ENCODE measurements at places on chromosomes 5 and 9.
A peak's percentile ranks its signal among the peaks of the same experiment; 100 is the strongest.

DNA sequence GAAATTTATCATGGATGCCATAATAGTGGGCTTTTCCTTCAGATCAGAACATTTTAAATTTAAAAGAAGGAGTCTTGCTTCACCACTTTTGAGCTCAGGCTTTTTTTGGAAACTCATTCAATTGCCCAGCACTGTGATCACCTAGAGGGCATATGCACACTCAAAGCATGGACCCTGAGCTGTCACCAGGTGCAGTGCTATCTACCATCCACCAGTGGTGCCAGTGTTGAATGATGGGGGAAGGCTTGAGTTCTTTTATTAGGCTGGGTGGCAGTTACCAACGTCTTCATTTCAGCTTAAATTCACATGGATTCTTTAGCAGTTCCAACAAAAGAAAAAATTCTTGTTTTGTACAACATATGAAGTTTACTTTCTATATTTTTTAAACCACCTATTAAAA lies 164.1 kb downstream of the CFAP90 start:
- DNase-seq, result no peak

GRCh38 chr5:52922384-52922783 lies 66.8 kb upstream of the ITGA2 start:
- DNase-seq, result no peak

DNA sequence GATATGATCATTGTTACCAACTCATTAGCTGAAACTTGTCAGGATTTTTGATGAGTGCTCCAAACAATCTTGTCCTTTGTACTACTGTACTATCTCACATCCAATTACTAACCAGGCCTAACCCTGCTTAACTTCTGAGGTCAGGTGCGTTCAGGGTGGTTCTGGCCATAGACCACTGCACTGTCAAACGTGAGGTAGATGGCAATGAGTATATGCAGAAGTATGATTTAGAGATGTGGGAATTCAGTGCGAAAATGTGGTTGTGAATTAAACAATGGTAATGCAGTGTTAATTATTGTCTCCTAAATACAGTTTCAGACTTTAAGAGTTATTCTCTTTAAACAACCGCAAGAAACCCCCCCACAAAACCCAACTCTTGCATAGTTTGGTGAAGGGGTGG lies 86.5 kb downstream of the ANKRD55 start:
- no peak for DNase-seq

- DNase-seq, result no peak
Observed at GRCh38 chr5:143274952-143275351, 128.5 kb downstream of the NR3C1 start.

DNA sequence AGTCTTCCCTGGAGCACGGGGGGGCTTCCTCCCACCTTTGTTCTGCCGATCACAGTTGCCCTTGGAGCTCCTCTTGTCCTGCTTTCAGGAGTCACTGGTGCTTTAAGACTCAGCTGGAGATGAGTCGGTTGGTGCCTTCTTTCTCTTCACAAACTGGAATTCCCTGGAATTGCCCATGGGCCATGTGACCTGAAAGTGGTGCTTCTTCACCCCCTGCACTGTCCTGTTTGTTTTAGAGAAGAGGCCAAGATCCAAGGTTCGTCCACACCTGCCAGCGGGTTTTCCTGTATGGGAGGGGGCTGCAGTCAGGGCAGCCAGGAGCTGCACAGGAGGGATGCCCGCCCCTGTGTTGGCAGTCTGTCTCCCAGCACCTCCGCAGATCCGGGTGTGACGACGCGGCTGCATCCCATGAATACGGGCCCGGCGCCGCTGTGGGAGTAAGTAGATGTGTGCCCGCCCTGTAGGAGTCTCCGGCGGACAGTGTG lies 9.5 kb upstream of the MRPS2 start:
- DNase-seq, result no peak

- no peak for DNase-seq
Observed at GRCh38 chr9:124799274-124800006, 22.5 kb downstream of the OLFML2A start.

DNA sequence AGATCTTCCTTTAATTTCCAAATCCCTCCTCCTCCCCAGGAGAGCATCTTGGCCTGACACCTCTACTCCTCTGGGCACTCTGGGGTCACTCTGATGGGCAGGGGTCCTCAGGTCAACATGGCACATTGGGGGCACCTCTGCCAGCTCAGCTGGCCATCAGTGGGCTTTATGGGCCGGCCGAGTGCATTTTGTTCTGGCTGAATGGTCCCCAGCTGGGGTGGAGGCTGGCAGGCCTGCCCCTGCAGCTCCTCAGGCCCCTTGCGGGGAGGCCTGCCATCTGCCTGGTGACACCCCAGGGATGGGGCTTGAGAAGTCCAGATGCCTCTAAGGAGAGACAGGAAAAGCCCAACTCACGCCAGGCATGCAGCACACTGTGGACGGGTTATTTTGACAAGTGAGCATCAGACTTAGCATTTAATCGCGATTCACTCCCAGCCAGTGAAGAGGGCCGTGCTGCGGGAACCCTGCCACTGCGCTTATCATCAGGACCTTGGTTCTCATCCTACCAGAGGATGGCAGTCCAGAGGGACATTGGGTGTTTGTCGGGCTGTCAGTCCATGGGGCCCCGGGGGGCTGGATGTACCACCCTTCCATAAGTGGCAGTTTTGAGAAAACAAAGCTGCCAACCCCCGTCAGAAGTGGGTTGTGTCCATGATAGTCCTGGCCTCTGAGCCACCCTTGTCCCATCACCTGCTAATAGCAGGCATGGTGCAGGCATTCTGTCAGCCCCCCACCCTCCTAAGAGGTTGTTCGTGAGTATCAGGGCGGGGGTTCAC lies 21.7 kb downstream of the PHF2 start:
- no peak for DNase-seq

GRCh38 chr5:143119291-143119769 lies 284.2 kb downstream of the NR3C1 start:
- no peak for DNase-seq

DNA sequence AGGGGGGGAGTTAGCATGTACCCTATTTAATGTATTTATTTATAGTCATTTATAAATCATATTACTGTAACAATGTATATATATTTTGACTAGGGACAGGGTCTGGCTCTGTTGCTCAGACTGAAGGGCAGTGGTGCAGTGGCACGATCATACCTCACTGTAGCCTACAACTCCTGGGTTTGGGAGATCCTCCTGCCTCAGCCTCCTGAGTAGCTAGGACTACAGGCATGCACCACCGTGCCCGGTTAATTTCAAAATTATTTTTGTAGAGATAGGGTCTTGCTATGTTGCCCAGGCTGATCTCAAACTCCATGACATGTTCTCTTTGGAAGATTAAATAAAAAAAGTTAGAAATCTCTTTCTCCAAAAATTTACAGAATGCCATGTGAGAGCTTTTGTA lies 52.8 kb downstream of the ARHGEF28 start:
- no peak for DNase-seq

DNA sequence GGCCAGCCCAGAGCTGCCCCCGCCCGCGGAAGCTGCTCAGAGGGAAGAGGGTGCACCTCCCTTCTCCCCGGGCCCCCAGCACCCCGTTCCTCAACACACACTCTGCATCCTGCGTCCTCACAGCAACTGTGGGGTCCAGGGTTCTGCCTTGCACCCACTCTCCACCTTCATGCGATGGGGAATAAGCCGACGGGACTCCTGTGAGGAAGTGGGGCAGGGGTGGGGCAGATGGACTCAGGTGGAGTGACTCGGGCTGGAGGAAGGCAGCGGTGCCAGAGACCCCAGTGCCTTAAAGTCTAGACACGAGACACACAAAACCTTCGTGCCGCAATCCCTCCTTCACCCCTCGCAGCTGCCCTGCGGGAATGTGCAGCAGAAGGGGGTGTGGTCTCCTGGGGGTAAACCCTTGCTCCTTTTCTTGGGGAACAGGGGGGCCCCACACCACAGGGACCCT lies 8.6 kb downstream of the BRD3 start:
- no peak for DNase-seq

- peak; percentile 39 for DNase-seq
Observed at GRCh38 chr9:93576258-93577077, at the start of gene PHF2. Gene PHF2, plus strand, starts transcription at chr9:93576584. Its CDS starts 190 bp downstream, at chr9:93576774.

DNA sequence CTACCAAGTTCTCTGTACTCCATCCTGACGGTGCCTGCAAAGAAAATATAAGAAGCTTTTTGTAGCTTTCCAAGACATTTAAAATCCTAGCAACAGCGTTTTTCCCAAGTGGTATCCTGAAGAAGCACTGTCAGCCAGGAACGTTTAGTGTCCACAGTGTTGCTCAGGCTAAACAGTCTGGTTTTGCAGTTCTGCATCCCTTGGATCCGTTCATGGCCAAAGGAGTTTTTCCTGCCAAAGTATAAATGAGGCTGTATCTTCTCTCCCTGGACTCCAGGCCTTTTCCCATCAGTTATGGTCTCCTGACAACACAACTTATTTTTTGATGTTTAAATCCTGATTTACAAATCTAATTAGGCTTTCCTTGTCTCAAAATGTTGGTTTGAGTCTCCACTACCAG lies 925.8 kb downstream of the TLE1 start:
- no peak for DNase-seq

DNA sequence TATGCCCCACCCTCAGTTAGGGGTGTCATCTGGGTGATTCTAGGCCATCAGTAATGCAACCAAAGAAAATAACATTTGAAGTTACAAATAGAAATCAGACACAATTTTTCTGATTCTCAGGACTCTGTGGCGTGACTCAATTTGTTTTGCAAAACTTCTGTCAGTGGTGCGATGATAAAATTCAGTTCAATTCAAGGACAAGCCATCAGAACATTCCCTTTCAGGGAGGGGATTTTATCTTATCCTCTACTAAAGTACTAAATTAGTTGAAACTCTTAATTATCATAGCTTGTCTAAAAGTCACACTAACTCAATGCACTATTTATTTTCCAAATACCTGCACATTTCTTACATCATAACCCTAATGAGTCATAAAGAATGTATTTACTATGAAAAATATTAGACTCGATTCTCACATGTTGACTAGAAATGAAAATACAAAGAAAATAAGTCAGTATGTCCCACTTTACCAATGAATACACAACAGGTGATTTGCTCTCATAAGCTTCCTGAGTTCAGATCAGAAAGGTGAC lies 28.2 kb downstream of the HTR4 start:
- DNase-seq, result no peak

DNA sequence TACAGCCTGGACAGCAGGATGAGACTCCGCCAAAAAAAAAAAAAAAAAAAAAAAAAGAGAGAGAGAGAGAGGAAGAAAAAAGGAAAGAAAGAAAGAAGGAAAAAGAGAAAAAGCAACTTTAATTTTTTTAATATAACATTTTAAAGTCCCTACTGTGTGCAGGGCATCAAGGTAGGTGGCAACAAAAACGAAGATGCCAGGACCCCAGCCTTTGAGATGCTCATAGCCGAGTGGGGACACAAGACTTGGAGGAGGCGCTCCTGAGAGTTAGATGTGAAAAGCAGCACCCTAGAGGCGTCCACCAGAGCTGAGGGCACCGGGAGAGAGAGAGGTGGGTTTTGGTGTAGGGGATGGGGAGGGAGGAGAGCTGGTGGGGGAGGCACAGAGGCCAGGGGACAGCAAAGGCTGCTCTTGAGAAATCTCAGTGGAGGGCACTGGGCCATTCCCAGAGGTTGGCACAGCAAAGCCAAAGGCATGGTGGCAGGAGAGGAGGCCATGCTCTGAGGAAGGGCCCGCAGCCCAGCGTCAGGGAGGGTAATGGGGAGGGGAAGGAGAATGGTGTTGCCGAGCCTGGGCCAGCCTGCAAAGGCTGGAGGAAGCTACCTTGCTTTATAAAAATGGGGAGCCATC lies 135.6 kb downstream of the C9orf50 start:
- no peak for DNase-seq

- DNase-seq, result no peak
Observed at GRCh38 chr9:106575823-106576222, 287.1 kb upstream of the ZNF462 start.

DNA sequence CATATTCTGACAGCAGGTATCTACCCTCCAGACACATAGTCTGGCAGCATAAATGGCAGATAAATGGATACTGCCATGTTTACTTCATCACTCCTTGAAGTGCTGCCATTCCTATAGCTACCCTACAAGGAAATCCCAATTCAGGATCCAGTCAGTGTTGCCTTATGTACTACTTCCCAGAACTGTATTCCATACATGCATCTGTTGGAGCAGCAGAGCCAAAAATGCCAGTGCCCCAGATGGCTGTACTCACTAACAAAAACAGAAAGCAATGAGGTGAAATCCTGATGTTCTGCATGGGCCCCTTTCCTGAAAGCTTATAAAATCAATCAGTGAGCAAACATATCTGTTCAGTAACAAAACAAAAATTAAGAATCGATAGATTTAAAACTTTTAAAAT lies 490.0 kb upstream of the COX7C start:
- no peak for DNase-seq

DNA sequence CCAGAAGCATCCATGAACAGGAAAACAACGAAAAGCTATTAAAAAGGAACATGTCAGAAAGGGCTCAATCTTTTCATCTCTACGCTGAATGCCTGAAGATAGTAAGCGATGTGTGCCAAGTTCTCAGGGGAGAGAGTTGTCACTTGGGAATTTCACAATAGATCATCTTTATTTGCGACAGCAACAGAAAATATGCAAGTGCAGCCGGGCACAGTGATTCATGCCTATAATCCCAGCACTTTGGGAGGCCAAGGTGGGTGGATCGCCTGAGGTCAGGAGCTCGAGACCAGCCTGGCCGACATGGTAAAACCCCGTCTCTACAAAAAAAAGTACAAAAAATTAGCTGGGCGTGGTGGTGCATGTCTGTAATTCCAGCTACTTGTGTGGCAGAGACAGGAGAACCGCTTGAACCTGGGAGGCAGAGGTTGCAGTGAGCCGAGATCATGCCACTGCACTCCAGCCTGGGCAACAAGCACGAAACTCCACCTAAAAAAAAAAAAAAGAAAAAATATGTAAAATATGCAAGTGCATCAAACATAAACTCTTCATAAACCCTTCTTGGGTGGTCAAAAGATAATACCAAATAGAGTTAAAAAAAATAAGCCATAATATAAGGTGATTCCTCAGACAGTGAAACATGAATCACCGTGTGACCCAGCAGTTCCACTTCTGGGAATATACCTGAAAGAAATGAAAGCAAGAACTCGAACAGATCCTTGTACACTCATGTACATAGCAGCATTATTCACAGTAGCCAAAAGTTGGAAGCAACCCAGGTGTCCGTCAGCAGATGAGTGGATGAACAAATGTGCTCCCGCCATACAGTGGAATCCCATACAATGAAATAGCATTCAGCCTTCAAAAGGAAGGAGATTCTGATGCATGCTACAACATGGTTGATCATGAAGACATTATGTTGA lies 16.2 kb downstream of the SFXN1 start:
- DNase-seq, result no peak

GRCh38 chr9:131630205-131630831 lies 85.0 kb downstream of the PRRT1B start:
- peak; percentile 34 for DNase-seq

- no peak for DNase-seq
Observed at GRCh38 chr5:124021066-124021641, 509.2 kb downstream of the CSNK1G3 start.

GRCh38 chr5:80931411-80931810 lies 28.8 kb upstream of the RASGRF2 start:
- no peak for DNase-seq

GRCh38 chr5:82054004-82054710 lies 82.3 kb downstream of the ATG10 start:
- DNase-seq, result no peak

Data from activated naive CD8-positive, alpha-beta T cell treated with anti-CD3 and anti-CD28 coated beads, Interleukin-2, amount 50 U/mL, for 24 hours (primary cell).